Activated naive CD4-positive, alpha-beta T cell treated with anti-CD3 and anti-CD28 coated beads for 36 hours (primary cell): ENCODE measurements at places on chromosomes 13 and 19. TPM values are rescaled to one million over a fixed set of nuclear protein-coding genes. Genes with fewer than 3 reads are reported as not detected.

Gene NUP62
- total RNA-seq, result 89.2 TPM

Gene CYP2F1
- total RNA-seq, result not detected

- H3K27me3 ChIP-seq, result no peaks in the 10 kb centered on the region
- H3K27ac ChIP-seq, result peak overlapping the region; percentile 46
- peak overlapping the region; percentile 1 for H3K4me3 ChIP-seq
- H3K36me3 ChIP-seq, result no peaks in the 10 kb centered on the region
- peaks cover 54% of the 10 kb centered on the region for H3K4me1 ChIP-seq
These were observed 14.3 kb downstream of the PTH2 start for GRCh38 chr19:49408816-49409440.

- H3K4me3 ChIP-seq, result no peak overlapping the region
- H3K27me3 ChIP-seq, result peaks cover 20% of the 10 kb centered on the region
- no peaks in the 10 kb centered on the region for H3K36me3 ChIP-seq
- no peak for DNase-seq
- H3K27ac ChIP-seq, result no peak overlapping the region
- H3K4me1 ChIP-seq, result no peaks in the 10 kb centered on the region
These were observed 59.4 kb downstream of the WTIP start for GRCh38 chr19:34540811-34541557.

Gene CEACAM20
- not detected for total RNA-seq

Gene C1QTNF9
- not detected for total RNA-seq

Gene TEAD2
- total RNA-seq, result not detected

Gene FXYD7
- total RNA-seq, result 0.54 TPM

DNA sequence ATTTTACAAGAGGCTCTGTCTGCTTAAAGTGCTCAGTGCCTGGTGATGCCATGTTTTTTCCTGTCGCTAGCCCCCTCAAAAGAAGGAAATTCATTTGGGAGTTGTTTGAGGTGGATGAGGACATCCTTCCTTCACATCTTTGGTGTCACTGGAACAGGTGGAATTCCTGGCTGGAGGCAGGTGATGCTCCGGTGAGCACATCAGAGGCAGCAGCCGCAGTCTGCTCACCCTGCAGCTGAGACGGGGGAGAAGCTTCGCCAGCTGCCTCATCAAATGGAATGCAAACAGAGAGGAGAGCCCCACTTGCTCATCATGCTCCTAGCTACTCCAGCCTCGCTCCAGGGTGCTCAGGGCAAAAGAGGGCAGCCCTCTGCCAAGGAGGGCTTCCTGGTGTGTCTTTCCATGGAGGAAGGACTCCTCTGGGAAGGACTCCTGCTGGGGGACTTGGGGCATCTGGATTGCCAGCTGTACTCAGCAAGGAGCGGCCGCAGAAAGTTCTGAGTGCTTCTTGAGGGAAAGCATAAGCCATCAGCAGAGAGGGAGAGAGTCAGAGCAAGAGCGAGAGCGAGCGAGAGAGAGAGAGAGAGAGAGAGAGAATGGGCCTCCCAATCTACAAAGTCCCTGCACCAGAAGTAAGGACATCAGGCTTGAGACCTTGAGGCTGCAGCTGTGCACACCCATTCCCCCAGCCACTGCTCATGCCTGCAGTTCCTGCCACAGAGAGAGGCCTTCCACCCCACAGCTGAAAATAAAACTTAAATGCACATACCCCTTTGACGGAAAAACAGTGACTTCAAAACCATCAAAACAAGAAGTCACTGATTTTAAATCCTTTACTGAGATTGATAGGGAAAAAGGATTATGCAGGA, 74.3 kb upstream of the UBL3 start:
- H3K27ac ChIP-seq, result no peak overlapping the region
- peaks cover 19% of the 10 kb centered on the region for H3K4me1 ChIP-seq
- no peak for DNase-seq
- no peaks in the 10 kb centered on the region for H3K36me3 ChIP-seq
- H3K27me3 ChIP-seq, result no peaks in the 10 kb centered on the region
- no peak overlapping the region for H3K4me3 ChIP-seq

GRCh38 chr13:100604918-100605710, 16.5 kb upstream of the GGACT start:
- peaks cover 11% of the 10 kb centered on the region for H3K4me1 ChIP-seq
- H3K27me3 ChIP-seq, result no peaks in the 10 kb centered on the region
- no peak for DNase-seq
- H3K27ac ChIP-seq, result no peak overlapping the region

GRCh38 chr13:74575729-74576125, 441.5 kb upstream of the KLF12 start:
- peak; percentile 77 for DNase-seq
- H3K36me3 ChIP-seq, result no peaks in the 10 kb centered on the region
- peaks cover 10% of the 10 kb centered on the region for H3K4me1 ChIP-seq
- peak overlapping the region; percentile 69 for H3K4me3 ChIP-seq
- H3K27ac ChIP-seq, result no peak overlapping the region
- H3K27me3 ChIP-seq, result peaks cover 20% of the 10 kb centered on the region

DNA sequence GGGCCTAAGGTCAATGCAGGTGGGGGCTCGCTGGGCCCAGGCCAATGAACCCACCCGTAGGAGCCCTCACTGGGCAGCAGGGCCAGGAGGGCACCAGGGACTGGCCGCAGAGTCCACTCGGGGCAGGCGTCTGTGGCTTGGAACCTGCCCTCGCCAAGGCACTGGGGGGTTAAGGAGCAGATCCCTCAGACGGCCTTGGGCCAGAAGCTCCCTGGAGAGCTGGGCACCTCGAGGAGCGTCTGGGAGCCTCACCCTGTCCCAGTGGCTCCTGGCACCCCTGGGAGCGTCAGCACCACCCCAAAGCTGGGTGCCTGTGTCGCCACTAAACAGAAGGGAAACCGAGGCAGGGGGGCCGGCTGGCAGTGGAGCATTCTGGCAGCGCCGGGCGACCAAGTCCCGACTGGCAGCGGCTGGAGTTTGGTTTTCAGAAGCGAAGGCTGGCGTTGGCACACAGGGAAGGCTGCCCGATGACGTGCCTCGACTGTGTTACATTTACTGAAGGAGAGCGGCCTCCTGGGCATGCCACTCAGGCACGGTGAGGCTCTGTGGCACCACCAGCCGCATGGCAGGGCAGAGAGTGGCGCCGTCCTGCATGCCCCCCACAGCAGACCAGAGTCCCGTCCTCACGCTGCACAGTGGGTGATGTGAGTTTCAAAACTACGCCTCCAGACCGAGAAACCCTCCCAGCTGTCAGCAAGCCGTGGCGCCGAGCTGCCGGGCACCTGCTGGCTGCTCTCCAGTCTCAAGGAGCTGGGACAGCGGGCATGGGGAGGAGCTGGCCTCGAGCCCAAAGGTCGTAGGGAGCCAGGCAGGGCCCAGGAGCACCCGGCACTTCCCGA, 9.2 kb upstream of the MEX3D start:
- H3K27ac ChIP-seq, result no peak overlapping the region
- no peaks in the 10 kb centered on the region for H3K27me3 ChIP-seq
- no peak for DNase-seq
- no peak overlapping the region for H3K4me3 ChIP-seq

DNA sequence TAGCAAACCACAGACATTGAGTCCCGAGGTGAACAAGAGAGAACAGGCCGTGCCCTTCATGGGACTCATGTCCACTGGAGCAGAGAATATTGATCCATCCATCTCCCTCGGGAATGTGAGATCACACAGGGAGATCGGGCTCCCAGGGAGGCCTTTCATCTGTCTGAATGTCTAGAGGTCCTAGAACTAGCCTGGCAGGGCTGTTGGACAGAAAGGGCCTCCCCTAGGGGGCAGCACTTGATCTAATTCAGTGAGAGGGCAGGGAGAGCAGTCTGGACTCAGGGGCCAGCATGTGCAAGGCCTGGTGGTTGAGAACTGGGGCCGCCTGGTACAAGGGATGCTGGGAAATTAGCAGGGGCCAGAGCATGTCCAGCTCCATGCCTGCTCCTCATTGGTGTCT, 4.3 kb downstream of the RUVBL2 start:
- no peak overlapping the region for H3K4me3 ChIP-seq
- peaks cover 29% of the 10 kb centered on the region for H3K4me1 ChIP-seq
- DNase-seq, result peak; percentile 73
- H3K27ac ChIP-seq, result no peak overlapping the region
- peaks cover 28% of the 10 kb centered on the region for H3K36me3 ChIP-seq

Gene ZSCAN5C
- not detected for total RNA-seq

Gene ADM5
- total RNA-seq, result 1.4 TPM

Gene DNASE2
- total RNA-seq, result 31.6 TPM

DNA sequence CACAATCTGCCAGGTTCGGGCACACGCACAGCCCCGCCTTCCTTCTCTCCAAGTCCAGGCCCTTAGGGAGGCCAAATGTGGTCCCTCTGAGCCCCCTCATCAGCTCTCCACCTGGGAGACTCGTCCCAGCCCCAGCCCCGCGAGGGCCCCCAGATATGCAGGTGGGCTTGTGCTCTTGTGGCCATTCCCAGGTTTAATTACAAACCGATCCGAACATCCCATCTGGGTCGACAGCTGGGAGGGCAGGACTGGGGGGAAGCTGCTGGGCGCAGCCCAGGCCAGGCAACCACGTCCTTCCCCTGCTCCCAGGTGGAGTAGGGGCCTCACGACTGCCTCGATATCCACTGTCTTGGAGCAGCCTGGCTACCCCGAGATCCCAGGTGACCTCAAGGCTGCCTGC, 7.5 kb upstream of the C2CD4C start:
- no peaks in the 10 kb centered on the region for H3K36me3 ChIP-seq
- no peak for DNase-seq
- H3K27ac ChIP-seq, result no peak overlapping the region
- no peaks in the 10 kb centered on the region for H3K4me1 ChIP-seq
- H3K4me3 ChIP-seq, result no peak overlapping the region

GRCh38 chr13:59607780-59608233, 555.9 kb downstream of the DIAPH3 start:
- no peaks in the 10 kb centered on the region for H3K36me3 ChIP-seq
- H3K27me3 ChIP-seq, result peaks cover 2% of the 10 kb centered on the region
- no peak overlapping the region for H3K27ac ChIP-seq
- DNase-seq, result no peak
- H3K4me1 ChIP-seq, result no peaks in the 10 kb centered on the region

GRCh38 chr13:73481886-73482445, 423.2 kb downstream of the KLF5 start:
- no peak overlapping the region for H3K4me3 ChIP-seq
- H3K36me3 ChIP-seq, result no peaks in the 10 kb centered on the region
- H3K4me1 ChIP-seq, result no peaks in the 10 kb centered on the region
- H3K27ac ChIP-seq, result no peak overlapping the region
- no peak for DNase-seq
- no peaks in the 10 kb centered on the region for H3K27me3 ChIP-seq

Gene SULT2A1
- not detected for total RNA-seq

Gene LRRC8E
- not detected for total RNA-seq

DNA sequence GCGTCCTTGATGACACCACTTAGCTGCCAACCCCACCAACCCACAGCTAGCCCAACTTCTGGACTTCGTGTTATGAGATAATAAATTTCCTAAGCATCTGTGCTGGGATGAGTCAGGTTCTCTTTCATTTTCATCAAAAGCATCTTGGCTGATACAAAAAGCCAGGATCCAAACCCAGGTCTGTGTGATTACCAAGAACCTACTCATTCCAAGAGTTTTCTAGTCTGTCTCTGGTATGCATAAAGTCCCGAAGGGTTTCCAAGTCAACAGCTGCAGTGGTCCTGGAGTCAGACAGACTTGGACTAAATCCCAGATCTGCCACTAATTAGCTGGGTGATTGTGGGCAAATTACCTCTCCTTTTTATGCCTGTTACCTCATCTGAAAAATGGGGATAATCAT, 55.5 kb upstream of the SERP2 start:
- H3K4me1 ChIP-seq, result peaks cover 6% of the 10 kb centered on the region
- H3K4me3 ChIP-seq, result no peak overlapping the region
- H3K27ac ChIP-seq, result no peak overlapping the region
- H3K36me3 ChIP-seq, result peaks cover 2% of the 10 kb centered on the region
- peaks cover 21% of the 10 kb centered on the region for H3K27me3 ChIP-seq
- DNase-seq, result no peak

GRCh38 chr13:109148243-109148642, 518.8 kb downstream of the MYO16 start:
- no peak overlapping the region for H3K4me3 ChIP-seq
- DNase-seq, result no peak
- H3K4me1 ChIP-seq, result no peaks in the 10 kb centered on the region
- no peak overlapping the region for H3K27ac ChIP-seq
- peaks cover 19% of the 10 kb centered on the region for H3K27me3 ChIP-seq

- peaks cover 10% of the 10 kb centered on the region for H3K4me1 ChIP-seq
- peaks cover 37% of the 10 kb centered on the region for H3K27me3 ChIP-seq
- DNase-seq, result no peak
- no peaks in the 10 kb centered on the region for H3K36me3 ChIP-seq
- H3K4me3 ChIP-seq, result no peak overlapping the region
These were observed 4.0 kb downstream of the LHFPL6 start for GRCh38 chr13:39599012-39599411.

Gene EBI3
- 7.8 TPM for total RNA-seq

Gene RNF17
- not detected for total RNA-seq
